Skin of body (tissue), 3 donors: ENCODE measurements at places on chromosomes 5 and 9. TPM values are rescaled to one million over a fixed set of nuclear protein-coding genes. Genes with fewer than 3 reads are reported as not detected.

Gene TMEM267
- 13.5 TPM for total RNA-seq

Gene LCN1
- not detected for total RNA-seq

Gene FAM153A
- 0.20 TPM for total RNA-seq

Gene FAM170A
- not detected for total RNA-seq

Gene MPDZ
- total RNA-seq = 47.2 TPM

Gene GALNT12
- total RNA-seq = 2.8 TPM

Gene PSD2
- 0.20 TPM for total RNA-seq

Gene DCTN3
- total RNA-seq = 60.6 TPM

Gene FOXI1
- 0.10 TPM for total RNA-seq

Gene ADAMTS12
- 26.8 TPM for total RNA-seq

Gene LCN10
- total RNA-seq = not detected

Gene TLX3
- total RNA-seq = not detected

Gene MLANA
- total RNA-seq = 6.5 TPM

Gene CDKN2B-AS1
- total RNA-seq = 0.20 TPM

Gene INIP
- 14.4 TPM for total RNA-seq

Gene TLE4
- total RNA-seq = 21.0 TPM

Gene MOB3B
- 4.5 TPM for total RNA-seq

Gene BTNL3
- not detected for total RNA-seq

Gene TSLP
- total RNA-seq = 0.59 TPM

Gene MARCOL
- not detected for total RNA-seq

Gene HACD4
- total RNA-seq = 4.7 TPM

Gene PLPPR1
- 1.5 TPM for total RNA-seq

Gene CD14
- 52.3 TPM for total RNA-seq

Gene C5orf58
- not detected for total RNA-seq

Gene ZFP37
- total RNA-seq = 5.5 TPM

Gene LECT2
- total RNA-seq = not detected

Gene PCDHGB4
- 6.1 TPM for total RNA-seq

Gene CMYA5
- 52.9 TPM for total RNA-seq

Gene DRD1
- 0.10 TPM for total RNA-seq

Gene PCDHB13
- 2.9 TPM for total RNA-seq

Gene GLRX
- total RNA-seq = 15.5 TPM

Gene LHX2
- 27.6 TPM for total RNA-seq

Gene PCSK1
- under 0.01 TPM for total RNA-seq

Gene TIMD4
- total RNA-seq = 1.4 TPM

Gene GRAMD2B
- total RNA-seq = 26.2 TPM

Gene TCF7
- total RNA-seq = 3.5 TPM

Gene PCDHA6
- total RNA-seq = 0.30 TPM

Gene SLC6A3
- total RNA-seq = not detected

Gene SLC6A7
- total RNA-seq = not detected

Gene MAMDC4
- 2.5 TPM for total RNA-seq

Gene GKAP1
- 5.6 TPM for total RNA-seq

Gene AK8
- 1.1 TPM for total RNA-seq

Gene IFNA2
- total RNA-seq = not detected

Gene ADCY2
- 6.9 TPM for total RNA-seq

Gene CDO1
- total RNA-seq = 26.8 TPM

Gene ARID3C
- not detected for total RNA-seq

Gene STPG3
- not detected for total RNA-seq

Gene SLF1
- total RNA-seq = 11.0 TPM

Gene C9
- total RNA-seq = 0.10 TPM

Gene RACK1
- 2,753 TPM for total RNA-seq

Gene ARAP3
- 5.0 TPM for total RNA-seq

Gene MARCHF11
- not detected for total RNA-seq

Gene CFAP157
- total RNA-seq = 0.10 TPM

Gene ACOT12
- 0.10 TPM for total RNA-seq

Gene TOR1B
- total RNA-seq = 16.1 TPM
